Fibroblast of skin of left quadriceps (primary cell): ENCODE measurements at places on chromosomes 13 and 19.

DNA sequence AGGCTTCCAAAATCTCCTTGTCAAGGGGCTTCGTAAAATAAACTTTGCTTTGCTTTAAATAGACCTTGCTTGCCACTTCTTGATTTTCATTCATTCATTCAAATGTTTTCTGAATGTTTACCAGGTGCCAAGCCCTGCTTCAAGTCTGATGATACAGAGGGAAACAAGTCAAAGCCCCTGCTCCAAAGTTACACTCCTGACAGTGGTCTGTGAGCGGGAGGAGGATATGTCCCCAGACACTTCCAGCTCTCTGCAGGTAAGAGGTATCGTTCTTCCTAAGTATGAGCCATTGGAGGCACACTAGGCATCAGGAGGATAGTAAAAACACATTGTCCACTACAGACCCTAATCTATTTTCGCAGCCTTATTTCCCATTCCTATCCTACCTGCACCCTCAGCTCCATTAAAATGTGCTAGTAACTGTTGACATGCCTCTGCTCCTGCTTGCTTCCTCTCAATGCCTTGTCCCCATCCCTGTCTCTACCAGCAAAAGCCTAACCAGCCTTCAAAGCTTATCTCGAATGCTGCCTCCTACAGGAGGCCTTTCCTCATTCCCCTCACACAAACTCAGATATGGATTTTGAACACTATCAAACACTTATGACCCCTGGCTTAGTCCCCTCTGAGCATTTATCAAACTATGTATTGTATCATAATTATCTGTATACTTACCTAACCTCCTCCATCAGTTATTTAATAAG is 6.2 kb upstream of the WBP4 start:
- no peak for DNase-seq

DNA sequence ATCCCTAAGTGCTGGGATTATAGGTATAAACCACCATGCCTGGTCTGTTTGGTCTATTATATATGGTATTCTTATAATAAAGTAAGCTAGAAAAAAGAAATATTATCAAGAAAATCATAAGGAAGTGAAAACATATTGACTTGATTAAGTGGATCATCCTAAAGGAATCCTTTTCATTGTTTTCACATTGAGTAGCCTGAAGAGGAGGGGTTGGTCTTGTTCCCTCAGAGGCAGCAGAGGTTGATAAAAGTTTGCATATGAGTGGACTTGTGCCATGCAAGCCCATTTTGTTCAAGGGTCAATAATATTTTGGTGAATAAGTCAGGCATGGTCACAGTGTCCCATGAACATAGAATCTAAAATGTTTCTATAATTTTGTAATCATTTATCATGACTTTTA is 52.7 kb downstream of the ZNF627 start:
- DNase-seq: peak; percentile 1

GRCh38 chr13:111202745-111203144 is 87.6 kb downstream of the ARHGEF7 start:
- DNase-seq: peak; percentile 78

DNA sequence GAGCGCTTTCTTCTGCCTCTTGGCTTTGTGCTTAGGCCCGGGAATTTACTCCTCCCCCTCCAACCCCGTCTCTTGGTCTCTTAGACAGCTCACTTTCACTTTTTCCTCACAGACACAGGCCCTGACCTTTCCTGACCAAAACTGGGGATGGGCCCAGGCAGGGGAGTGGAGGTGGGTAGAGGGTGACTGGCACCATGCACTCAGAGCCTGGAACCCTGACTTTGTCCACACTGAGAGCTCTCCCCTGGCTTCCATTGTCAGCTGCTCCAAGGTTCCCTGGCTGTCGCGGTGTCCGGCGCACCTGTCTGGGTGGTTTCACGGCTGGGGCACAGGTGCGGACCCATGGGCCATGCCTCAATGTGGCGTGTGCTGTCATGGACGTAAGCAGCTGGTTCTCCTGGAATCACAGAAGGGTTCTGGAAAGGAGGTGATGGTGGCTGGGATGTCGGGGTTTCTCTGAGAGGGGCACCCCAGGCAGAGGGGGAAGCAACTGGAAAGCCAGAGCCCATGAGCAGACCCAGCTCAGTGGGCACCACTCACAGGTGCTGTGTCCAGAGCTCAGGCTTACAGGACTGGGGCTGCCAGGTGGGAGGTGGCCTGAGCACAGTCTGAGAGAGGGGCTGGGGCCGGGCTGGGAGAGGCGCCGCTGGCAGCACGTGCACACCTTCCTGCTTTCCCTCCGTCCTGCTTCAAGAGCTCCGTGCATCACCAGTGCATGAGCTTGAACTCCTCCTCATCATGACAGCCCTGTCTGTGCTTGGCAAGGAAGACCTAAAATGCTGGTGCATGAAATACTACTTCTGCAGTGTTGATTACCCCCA is 28.0 kb upstream of the C1QTNF9 start:
- no peak for DNase-seq

DNA sequence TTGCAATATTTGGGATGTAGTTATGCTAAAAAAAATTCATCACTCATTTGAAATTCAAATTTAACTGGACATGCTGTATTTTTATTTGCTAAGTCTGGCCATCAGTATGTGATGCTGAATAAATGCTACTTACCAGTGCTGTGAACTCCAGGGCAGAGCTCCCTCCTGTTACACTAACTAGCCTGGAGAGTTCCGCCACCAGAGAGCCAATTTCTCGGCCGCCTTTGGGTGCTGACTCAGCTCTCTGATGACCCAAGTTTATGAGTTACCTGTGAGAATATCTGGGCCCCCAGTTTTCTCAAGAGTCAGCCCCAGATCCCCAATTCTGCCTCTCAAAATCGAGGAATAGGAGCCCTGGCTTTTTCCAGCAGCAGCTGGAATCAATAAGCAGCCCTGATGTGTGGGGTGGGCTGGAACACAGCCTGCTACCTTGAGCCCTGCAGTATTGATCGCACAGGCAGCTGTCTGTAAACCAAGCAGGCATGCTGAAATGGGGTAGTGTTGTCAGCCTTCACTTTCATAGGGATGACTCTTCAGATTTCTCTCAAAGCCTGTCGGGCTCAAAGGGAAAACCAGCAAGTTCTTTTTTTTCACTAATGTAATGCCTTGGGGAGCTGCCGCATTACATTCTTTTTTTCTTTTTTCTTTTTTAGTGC is 113.7 kb downstream of the DNAJC15 start:
- peak; percentile 48 for DNase-seq

DNA sequence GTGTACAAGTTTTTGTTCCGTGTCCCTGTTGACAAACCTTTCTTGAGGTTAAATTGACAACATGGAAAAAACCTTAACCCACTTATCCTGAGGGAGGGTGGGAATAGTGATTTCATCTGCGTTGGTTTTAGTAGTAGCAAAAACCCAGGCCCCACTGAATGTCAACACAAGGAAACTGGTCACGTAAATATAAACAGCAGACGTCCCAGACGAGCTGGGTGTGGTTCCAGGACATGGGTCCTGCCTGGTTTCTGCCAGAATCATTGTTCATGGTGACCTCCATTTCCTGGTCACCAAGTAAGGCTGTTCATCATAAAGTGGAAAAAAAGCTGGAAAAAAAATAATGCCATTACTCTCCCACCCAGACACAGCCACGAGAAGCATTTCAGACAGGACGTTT is 16.9 kb upstream of the F2RL3 start:
- no peak for DNase-seq

GRCh38 chr13:94515374-94515773 is 35.9 kb upstream of the DCT start:
- DNase-seq: no peak

DNA sequence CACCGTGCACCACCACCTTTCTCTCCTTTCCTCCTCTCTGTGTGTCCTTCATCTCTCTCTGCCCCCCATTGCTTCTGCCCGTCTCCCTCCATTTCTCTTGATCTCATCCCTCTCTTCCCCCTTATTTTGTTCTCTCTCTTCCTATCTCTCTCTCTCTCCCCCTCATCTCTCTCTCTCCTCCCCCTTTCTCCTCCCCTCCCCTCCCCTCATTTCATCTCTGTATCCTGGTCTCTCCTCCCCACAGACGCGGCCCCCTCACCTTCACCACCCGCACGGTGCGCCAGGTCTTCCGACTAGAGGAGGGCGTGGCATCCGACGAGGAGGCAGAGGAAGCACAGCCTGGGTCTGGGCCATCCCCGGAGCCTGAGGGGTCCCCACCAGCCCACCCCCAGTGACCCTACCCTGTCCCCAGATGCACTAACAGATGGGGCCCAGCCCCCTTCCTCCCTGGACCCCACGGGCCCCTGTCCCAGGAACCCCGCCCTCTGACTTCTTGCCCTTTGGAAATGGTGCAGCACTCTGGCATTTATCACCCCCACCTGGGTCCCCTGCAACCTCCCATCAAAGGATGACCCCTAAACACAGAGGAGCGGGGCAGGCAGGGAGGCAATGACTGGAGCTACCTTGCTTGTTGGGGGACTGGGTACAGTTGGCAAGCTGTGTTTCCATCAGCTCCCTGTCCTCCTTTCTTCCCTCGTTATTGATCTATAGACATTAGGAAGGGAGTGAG is 19.6 kb downstream of the KCNC3 start:
- DNase-seq: no peak

DNA sequence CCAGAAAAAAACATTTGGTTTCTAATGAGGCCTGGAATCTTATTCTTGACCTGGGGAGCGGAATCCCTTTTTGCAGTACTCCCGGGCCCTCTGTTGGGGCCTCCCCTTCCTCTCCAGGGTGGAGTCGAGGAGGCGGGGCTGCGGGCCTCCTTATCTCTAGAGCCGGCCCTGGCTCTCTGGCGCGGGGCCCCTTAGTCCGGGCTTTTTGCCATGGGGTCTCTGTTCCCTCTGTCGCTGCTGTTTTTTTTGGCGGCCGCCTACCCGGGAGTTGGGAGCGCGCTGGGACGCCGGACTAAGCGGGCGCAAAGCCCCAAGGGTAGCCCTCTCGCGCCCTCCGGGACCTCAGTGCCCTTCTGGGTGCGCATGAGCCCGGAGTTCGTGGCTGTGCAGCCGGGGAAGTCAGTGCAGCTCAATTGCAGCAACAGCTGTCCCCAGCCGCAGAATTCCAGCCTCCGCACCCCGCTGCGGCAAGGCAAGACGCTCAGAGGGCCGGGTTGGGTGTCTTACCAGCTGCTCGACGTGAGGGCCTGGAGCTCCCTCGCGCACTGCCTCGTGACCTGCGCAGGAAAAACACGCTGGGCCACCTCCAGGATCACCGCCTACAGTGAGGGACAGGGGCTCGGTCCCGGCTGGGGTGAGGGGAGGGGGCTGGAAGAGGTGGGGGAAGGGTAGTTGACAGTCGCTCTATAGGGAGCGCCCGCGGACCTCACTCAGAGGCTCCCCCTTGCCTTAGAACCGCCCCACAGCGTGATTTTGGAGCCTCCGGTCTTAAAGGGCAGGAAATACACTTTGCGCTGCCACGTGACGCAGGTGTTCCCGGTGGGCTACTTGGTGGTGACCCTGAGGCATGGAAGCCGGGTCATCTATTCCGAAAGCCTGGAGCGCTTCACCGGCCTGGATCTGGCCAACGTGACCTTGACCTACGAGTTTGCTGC is at the start of gene ICAM4:
Gene ICAM4 (plus strand): TSS at position 153 of the 935 bp plus-strand sequence. CDS start 58 bp downstream, at position 211.
- DNase-seq: no peak

- peak; percentile 30 for DNase-seq
These were observed 553.1 kb downstream of the DCT start for GRCh38 chr13:93926425-93926824.
